NCI-H2029 treated with DMSO at 0.1 percent for 48 hours (cell line): ENCODE measurements at places on chromosomes 3 and 15.
A peak's percentile ranks its signal among the peaks of the same experiment; 100 is the strongest.

GRCh38 chr3:58274027-58274614, 31.9 kb upstream of the RPP14 start:
- DNase-seq = no peak

DNA sequence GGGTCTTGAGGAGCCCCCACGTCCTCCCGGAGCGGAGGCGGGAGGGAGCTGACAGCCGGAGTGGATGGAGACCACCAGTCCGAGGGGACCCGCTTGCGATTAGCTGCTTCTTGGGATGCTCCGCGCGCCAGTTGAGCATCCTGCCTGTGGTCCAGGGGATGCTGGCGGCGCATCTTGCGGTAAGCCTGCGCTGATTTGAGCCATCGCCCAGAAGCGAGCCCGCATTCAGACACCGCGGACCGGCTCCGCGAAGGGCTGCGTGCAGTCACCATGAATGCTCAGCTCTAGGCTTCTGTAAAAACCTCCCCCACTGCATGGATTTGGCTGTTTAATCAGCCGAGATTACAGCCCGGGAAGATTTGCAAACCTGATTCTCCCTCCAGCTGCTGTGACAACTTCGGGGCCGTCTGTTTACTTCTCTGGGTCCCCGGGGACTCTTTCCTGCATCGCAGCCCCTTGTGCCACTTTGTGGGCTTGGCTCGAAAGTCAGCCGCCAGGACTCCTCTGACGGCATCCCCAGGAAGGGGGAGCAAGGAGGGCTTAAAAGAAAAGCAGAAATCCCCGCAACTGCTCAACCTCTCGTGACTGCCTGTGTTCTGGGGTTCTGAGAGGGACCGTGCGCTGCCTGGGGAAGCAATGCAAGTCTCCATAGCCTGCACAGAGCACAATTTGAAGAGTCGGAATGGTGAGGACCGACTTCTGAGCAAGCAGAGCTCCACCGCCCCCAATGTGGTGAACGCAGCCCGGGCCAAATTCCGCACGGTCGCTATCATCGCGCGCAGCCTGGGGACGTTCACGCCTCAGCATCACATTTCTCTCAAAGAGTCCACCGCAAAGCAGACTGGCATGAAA, 171.1 kb downstream of the KCNAB1 start:
- no peak for DNase-seq

GRCh38 chr3:128269796-128270195, 116.5 kb downstream of the EEFSEC start:
- no peak for DNase-seq

GRCh38 chr15:85149465-85150129, 167.9 kb downstream of the PDE8A start:
- no peak for DNase-seq

GRCh38 chr15:76139368-76140073, 79.7 kb downstream of the TMEM266 start:
- DNase-seq = no peak

GRCh38 chr15:38374556-38374955, 79.4 kb upstream of the FAM98B start:
- DNase-seq = no peak

DNA sequence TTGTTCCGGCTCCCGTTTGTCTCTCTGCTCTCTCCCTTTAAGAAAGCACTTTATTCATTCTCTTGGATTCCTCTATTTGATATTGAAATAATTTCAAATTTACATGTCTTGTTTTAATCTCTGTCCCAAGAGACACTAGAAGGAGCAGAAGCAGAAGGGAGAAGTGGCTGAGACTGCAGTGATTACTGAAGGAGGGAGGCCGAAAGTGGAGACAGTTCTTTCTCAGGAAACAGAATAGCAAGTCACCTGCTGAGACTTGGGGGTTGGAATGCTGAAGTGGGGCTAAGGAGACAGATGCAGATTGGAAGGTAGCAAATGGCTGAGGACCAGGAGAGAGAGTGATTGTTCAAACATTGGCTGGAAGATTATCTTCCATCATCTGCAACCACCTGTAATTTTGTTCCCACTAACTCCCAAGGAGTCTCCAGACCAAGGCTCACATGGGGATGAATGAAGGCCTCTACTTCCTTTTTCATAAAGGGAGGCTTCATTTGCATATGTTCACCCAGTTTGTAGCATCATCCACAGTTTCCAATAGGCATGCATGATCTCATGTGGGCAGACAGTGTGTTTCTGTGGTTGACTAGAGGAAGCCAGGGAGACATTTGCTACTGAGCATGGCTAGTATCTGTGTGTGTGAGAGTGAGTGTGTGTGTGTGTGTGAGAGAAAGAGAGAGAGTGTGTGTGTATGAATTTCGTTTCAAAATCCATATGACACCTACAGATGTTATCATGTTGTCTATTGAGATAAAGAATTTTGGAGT, 24.0 kb downstream of the LTF start:
- DNase-seq = no peak

DNA sequence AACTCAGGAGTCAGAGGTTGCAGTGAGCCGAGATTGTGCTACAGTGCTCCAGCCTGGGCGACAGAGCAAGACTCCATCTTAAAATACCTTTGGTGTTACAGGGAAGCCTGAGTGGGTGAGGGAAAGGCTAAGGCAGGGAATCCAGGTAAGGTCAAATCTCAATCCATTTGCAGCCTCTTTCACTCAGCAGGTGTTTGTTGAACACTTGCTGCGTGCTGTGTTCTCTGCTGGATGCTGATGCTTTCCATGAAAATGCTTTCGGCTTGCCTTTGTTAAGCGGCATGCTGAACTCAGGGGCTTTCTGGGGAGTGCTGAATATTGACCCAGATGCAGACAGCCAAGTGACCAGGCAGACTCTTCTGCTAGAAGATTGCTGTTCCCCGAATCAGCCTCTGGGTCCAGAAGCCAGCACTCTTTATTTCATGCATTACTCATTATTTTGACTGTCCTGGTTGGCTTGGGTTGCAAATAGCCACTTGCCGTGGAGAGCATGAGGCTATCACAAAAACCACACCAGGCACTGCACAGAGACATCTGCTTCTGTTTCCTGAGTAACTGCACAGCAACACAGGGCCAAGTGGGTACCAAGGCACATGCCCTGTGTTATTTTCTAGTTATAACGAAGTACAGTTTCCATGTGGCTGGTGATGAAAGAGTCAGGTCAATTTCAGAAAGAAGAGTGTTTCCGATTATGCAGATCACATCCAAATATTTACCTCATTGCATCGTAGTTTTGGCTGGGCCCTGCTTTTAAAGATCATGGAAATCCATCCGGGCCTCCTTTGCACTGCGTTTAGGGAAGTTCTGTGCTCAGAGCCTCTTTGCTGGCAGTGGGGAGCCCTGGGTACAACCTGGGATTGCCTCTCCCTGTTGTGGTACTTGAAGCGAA, 88.6 kb downstream of the THSD4 start:
- no peak for DNase-seq

- DNase-seq = no peak
Observed at GRCh38 chr3:184813357-184813756, 1.4 kb downstream of the VPS8 start.

DNA sequence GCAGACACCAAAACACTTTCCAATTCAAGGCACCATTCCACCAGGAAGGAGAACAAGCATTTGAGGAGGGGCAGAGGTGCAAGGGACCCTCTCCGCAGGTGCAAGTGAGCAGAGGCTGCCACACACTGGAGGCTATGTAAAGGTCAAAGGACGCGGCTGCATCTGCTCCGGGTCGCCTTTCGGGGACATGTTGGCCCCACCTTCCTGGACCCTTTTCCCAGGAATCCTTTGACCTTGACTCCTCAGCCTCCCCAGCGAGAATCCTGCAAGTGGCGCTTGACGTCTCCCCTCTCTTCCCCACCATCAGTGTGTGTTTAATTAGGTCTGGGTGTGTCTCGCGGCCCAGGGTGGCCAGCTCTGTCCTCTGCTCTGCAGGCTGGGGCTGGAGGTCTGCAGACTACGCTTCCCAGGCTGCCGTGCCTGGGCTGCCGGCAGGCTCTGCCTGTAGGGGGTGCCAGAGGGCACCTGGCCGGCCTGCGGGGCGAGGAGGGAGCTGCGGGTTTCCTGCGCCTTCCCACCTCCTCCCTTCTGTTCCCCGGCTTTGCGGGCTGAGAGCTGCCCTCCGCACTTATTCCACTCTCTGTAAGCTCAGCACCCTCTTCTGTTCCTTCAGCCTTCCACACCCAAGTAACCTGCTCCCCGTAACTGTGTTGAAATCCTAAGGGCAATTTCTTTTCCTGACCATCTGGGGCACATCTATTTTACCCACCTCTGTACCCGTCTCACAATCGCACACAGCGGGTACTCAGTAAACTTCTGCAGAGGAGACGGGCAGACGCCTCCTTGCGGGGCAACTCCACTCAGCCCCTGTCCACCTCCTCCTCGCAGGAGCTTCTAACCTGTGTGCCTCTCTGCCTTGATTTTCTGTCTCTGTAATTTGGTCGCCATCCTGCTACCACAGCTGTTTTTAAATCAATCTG, 129.8 kb downstream of the NSMCE3 start:
- peak; percentile 0 for DNase-seq

- DNase-seq = no peak
Observed at GRCh38 chr3:192843119-192843518, 74.5 kb downstream of the MB21D2 start.

GRCh38 chr15:58779554-58779953, 8.5 kb downstream of the MINDY2 start:
- no peak for DNase-seq

GRCh38 chr15:83919319-83919830, 265.5 kb downstream of the ADAMTSL3 start:
- DNase-seq = no peak

GRCh38 chr3:100023150-100023549, 91.2 kb downstream of the FILIP1L start:
- peak; percentile 77 for DNase-seq

DNA sequence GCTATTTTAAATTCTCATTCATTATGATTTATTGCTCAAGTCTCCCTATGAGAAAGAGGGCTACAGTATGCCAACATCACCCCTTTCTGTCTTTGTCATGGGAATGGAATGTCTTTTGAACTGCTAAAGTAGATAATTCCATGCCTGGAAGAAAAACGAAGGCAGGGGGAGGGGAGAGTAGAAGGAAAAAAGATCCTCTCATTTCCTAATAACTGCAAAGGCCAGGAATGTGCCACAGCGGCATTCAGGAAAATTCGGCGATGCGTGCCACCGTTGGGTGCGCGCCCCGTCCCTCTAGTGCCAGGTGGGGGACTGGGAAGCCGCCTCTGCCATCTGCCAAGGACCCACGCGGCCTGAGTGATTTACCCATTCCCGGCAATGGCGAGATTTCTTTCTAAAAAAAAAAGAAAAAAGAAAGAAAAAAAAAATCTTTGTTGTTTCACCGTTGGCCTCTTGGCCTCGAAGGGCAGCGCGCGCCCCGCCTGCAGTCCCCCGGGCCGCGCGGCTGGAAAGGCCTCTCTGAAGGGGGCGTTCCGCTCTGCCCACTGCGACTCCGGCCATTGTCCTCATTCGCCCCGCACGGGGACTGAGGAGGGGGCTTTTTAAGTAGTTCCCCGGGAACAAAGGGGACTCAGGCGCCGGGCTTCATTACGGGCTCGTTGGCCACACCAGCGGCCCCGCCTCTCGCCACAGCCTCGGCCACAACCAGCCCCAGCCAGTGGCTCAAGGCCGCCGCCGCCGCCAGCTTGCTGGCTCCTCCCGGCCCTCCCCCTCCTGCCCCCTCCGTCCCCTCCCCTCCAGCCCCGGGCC, 54.5 kb downstream of the CPN2 start:
- no peak for DNase-seq

- DNase-seq = no peak
Observed at GRCh38 chr3:732326-732928, 360.4 kb upstream of the CNTN6 start.
